ENCODE measurements at places on chromosomes 3 and 15. TPM values are rescaled to one million over a fixed set of nuclear protein-coding genes. Genes with fewer than 3 reads are reported as not detected.
A peak's percentile ranks its signal among the peaks of the same experiment; 100 is the strongest.

PDZRN3 gene
- not detected for total RNA-seq

- DNase-seq = peak; percentile 67
Observed at GRCh38 chr15:100918690-100919480, at the start of gene LRRK1. TSS of gene LRRK1 (plus strand) at chr15:100919357. CDS start at chr15:100924633, 5,276 bp downstream.

CNTN6 gene
- total RNA-seq = not detected

AGBL1 gene
- total RNA-seq = not detected

GRCh38 chr15:44298878-44299277, 10.4 kb downstream of the GOLM2 start:
- peak; percentile 2 for DNase-seq

GRCh38 chr3:140375002-140375401, 302.9 kb upstream of the TRIM42 start:
- DNase-seq = no peak

DNA sequence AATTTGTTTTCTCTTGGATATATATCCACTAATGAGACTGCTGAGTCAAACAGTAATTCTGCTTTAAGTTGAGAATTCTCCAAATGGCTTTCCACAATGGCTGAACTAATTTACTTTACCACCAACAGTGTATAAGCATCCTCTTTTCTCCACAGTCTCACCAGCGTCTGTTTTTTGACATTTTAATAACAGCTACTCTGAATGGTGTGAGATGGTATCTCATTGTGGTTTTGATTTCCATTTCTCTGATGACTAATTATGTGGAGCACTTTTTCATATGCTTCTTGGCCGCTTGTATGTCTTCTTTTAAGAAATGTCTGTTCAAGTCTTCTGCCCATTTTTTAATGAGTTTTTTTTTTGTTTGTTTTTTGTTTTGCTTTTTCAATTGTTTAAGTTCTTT, 206.2 kb downstream of the CTNNB1 start:
- DNase-seq = no peak

DNA sequence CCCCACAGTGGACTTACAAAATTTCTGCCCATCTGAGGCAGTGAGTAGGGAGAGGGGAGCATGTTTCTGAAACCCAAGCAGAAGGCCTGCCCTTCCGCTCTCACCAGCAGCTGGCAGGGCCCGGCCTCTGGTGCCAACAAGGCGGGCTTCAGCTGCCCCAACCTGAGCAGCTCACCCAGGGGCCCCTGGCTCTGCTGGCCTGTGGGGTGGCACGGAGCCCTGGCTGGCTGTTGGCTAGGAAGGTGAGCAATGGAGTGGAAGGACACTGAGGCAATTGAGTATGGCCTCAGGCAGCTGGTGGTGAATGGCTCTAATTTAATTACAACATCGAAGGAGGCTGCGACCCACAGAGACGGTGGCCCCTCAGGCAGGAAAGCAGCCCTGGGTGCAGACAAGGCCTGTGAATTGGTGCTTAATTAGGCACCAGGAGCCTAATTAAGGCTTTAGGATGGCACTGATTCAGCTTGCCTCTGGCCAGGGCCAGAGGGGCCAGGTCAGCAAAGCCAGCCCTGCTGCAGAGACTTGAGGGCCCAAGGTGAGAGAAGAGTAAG, 60.9 kb downstream of the ST8SIA2 start:
- DNase-seq = no peak

- DNase-seq = no peak
Observed at GRCh38 chr3:988785-989184, 104.0 kb upstream of the CNTN6 start.

GRCh38 chr3:124876401-124876878, 10.7 kb downstream of the ITGB5 start:
- DNase-seq = no peak

GRCh38 chr3:83230376-83230775, 1468.9 kb upstream of the GBE1 start:
- DNase-seq = no peak

PSTPIP1 gene
- under 0.01 TPM for total RNA-seq
